Right atrium auricular region (tissue), 2 donors: ENCODE measurements at places on chromosomes 7 and 10. TPM values are rescaled to one million over a fixed set of nuclear protein-coding genes. Genes with fewer than 3 reads are reported as not detected.

Gene CLDN4
- not detected for total RNA-seq

GRCh38 chr7:71237945-71238344, 106.0 kb downstream of the GALNT17 start:
- DNase-seq, result no peak

- DNase-seq, result peak; percentile 62
These were observed 244.4 kb downstream of the RPS24 start for GRCh38 chr10:78278058-78278404.

Gene ANKRD61
- total RNA-seq, result not detected

DNA sequence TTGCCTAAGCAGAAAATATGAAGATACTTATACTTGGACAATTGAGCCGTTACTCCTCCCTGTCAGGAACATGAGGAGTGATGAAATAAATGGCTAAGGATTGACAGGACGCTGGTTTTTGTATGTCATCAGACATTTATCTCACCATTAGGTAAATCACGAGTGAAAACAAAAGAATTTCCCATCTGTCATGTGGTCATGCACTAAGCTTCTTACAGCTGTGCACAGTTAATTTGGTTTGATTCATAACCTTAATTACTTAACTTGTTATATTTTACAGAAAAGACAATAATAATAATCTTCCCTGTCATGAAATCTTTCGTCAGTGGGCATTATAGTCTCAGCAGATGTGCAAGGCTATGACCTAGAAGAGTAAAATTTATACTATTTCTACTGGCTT, 266.5 kb downstream of the HGF start:
- DNase-seq, result no peak

Gene HOXA3
- total RNA-seq, result 0.28 TPM

- DNase-seq, result no peak
These were observed 533.8 kb upstream of the DPP6 start for GRCh38 chr7:153518201-153518984.

DNA sequence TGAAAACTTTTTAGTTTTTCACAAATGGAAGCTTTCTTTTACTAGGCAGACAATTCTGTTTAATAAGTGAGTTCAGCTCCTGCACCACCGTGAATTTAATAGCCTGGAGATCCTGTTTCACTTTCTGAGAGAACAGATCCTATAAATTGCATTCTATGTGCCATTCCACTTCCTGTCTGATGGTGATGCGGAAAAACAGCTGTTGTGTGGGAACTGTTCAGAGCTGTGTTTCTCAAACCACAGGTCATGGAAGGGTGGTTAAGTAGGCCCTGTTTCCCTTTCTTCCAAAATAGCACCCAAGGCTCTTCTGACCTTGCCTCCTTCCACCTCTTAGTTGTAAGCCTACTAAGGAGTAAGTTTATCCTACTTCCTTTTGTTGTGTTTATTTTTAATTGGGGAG, 97.2 kb upstream of the DKK1 start:
- DNase-seq, result no peak

Gene SLC26A5
- total RNA-seq, result not detected

Gene SLC29A4
- 4.3 TPM for total RNA-seq

Gene MBL2
- total RNA-seq, result not detected

DNA sequence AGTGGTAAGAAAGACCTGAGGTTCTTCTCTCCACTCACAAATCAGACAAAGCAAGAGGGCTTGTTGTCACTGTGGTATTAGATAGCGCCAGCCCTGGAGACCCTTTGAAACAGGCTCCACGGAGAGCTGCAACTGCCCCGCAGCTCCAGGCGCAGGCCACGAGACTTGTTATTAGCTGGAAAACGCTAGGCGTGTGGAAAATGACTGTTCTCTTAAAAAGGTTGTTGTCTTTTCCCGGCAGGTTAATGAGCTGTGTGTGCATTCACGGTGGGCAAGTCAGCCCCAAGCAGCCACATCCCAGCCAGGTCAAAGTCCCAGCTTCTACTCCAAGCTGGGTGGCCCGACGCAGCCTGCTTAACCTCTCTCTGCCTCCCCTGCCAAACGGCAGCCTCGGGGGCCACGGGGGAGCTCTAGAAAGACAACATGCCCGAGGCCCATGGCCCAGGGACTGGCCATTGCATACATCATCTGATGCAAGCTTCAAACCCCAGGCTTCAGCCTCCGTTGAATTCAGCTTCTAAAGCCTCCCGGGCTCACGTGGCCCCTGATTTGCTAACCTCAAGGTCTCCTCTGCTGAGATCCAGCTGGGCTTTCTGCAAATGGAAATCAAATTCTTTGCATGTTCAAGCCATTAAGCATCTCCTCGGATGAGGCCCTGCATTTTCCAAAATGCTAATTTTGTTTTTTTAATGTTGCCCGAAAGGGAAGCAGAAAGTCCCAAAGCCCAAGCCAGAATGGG, 61.3 kb upstream of the DNAAF5 start:
- no peak for DNase-seq

DNA sequence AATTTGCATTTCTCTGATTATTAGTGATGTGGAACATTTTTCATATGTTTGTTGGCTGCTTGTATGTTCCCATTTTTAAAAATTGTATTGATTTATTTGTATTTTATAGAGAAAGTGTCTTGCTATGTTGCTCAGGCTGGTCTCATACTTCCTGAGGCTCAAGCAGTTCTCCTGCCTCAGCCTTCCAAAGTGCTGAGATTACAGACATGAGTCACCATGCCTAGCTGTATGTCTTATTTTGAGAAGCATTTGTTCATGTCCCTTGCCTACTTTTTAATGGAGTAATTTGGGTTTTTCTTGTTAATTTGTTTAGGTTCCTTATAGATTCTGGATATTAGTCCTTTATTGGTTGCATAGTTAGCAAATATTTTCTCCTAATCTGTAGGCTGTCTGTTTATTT, 214.2 kb upstream of the KAT6B start:
- DNase-seq, result no peak

- DNase-seq, result no peak
These were observed 8.9 kb downstream of the COL1A2 start for GRCh38 chr7:94403546-94403945.

Gene STN1
- total RNA-seq, result 26.8 TPM

DNA sequence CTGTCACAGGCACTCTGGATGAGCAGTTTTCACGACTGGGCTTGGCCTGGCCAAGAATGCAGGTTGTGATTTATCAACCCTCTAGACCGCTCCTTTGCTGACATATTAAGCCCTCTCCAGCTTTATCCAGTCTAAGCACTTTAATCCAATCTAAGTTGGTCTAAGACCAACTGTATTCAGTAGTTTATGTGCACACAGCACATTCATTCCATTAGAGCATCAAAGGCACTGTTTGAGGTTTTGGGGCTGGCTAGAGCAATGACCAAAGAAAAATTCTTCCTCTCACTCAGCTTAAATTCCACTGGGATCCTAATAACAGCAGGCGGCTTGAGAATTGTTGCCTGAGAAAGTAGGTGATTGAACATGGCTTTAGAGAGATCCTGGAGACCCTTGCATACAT, 176.0 kb upstream of the INSYN2A start:
- DNase-seq, result no peak

GRCh38 chr7:2005786-2006185, 227.0 kb downstream of the MAD1L1 start:
- no peak for DNase-seq

DNA sequence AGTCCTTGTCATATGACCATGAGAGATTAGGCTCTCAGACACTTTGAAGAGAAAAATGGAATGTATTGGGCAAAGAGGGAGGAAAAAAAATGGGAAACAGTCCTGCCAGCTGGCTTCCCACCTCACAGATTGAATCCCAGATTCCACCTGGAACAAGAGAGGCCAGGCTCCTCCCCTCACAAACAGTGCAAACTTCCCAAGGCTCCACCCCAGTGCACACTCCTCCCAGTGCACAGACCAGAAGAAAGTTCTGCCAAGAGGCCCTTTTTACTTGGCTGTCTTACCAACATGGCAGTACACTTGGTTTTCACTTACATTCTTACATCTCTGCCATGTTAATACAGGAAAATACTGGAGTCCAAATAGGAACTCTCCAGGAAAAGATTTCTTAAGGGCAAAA, 202.3 kb downstream of the AHR start:
- no peak for DNase-seq

GRCh38 chr7:151245360-151246101, 3.0 kb downstream of the SMARCD3 start:
- no peak for DNase-seq

DNA sequence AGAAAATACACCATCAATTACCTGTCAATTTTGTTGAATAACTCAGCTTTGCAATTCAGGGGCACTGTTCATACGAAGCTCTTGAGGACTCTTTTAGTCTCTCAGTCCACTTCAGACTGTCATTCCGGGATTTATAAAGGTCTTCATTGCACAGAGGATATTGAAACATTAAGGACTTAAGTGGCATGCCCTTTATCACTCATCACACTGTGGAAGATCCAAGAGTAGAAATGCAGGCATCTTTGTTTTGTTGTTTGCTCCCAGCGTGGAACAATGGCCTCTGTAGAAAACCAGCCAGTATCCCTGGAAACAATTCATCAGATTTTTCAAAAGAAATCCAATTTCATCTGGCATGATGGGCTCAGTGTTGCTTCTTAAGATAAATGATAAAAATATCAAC, 66.3 kb upstream of the LRGUK start:
- no peak for DNase-seq

GRCh38 chr7:21293771-21294170, 134.1 kb upstream of the SP4 start:
- no peak for DNase-seq

DNA sequence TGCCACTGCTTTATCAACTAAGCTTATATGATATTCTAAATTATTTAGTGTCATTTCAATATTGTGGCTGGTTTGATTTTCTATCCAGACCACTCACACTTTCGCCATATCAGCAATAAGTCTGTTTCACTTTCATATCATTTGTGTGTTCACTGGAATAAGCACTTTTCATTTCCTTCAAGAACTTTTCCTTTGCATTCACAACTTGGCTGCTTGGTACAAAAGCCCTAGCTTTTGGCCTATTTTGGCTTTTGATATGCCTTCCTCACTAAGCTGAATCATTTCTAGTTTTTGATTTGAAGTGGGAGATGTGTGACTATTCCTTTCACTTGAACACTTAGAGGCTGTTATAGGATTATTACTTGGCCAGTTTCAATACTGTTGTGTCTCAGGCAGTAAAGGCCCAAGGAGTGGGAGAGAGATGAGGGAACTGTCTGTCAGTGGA, 120.9 kb upstream of the NAMPT start:
- DNase-seq, result no peak

DNA sequence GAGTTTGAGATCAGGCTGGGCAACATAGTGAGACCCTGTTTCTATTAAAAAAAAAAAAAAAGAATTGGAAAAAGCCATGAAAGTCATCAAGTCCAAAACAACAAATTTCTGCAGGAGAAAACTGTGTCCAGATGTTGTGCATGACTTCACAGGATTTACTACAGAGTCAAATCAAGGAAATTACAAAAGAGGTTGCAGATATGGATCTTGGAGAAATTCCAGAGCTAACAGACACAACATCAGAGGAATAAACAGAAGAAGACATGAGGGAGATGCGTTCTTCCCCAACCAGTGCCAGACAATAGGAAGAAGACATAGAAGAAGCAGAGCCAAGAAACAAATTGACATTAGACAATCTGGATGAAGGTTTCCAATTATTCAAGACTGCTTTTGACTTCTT, 24.3 kb upstream of the KCNIP2 start:
- no peak for DNase-seq

Gene TUBAL3
- total RNA-seq, result not detected

GRCh38 chr7:118214833-118215182, 9.7 kb upstream of the ANKRD7 start:
- DNase-seq, result no peak

DNA sequence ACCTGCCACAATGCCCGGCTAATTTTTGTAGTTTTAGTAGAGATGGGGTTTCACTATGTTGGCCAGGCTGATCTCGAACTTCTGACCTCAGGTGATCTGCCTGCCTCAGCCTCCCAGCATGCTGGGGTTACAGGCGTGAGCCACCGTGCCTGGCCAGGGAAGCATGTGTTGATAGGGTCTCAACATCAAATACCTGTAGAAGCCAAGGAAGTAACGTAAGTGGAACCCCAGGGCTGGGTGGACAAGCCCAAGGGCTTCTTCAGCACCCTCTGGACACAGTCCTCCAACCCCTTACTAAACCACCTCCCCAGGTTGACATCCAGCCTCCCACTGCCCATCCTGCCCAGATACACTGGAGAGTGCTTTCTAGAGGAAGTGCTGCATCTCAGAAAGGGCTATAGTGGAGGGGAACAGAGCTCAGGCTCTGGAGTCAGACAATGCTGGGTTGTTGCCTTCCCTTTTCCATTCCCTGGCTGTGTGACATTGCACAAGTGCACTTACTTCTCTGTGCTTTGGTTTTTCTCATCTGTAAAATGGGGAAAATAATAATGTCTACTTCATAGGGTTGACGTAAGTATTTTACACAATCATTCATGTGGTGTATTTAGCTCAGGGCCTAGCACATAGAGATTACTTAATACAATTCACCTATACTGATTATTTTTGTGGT, 73.9 kb upstream of the KAT6B start:
- DNase-seq, result no peak

Gene C10orf105
- 1.3 TPM for total RNA-seq

GRCh38 chr7:157969995-157970394, 617.6 kb downstream of the PTPRN2 start:
- DNase-seq, result no peak

DNA sequence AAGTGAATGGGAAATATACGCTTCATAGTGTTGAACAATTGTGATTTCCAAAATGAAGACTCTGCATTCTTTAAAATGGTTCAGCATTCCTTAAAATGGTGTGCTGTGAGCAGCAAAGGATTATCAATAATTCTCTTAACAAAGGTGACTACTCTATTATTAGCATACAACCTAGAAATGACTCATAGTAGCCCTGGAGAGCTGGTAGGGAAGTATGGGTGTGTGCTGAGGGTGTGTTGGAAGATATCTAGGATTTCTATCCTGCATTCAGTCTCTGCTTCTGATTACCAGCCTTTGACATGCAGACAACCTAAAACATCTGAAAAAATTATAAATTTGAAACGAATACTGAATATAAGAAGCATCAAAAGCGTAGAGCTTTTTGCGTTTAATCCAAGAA, 72.5 kb downstream of the SEMA3D start:
- no peak for DNase-seq

- DNase-seq, result no peak
These were observed 423.4 kb downstream of the SORCS1 start for GRCh38 chr10:106741006-106741530.

DNA sequence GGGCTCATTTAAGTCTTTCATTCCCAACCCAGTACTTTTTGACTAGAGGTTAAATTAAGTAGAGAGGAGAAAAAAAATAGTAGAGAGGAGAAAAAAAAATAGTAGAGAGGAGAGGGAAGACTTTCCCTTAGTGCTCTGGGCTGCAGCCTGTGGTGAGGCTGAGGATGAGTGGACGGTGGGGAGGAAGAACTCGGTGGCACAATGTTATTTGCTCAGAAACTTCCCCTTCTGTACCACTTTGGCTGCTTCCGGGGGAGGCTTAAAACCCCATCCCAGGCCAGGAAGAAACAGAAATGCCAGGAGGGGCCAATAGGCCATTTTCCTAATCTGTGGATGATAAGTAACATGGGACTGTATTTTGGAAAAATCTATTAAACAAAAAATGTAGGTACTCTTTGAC, 14.6 kb upstream of the MLXIPL start:
- DNase-seq, result no peak

- DNase-seq, result no peak
These were observed 6.0 kb downstream of the AGFG2 start for GRCh38 chr7:100544967-100545359.

- DNase-seq, result no peak
These were observed 53.9 kb downstream of the MINDY4 start for GRCh38 chr7:30824821-30825720.

Gene TCAF2
- total RNA-seq, result 0.19 TPM

- no peak for DNase-seq
These were observed 106.6 kb downstream of the POU6F2 start for GRCh38 chr7:39084349-39084748.
